CD4-positive, alpha-beta T cell treated with Interleukin-4 for 4 hours (primary cell): ENCODE measurements at places on chromosomes 1 and 21.

- no peak for DNase-seq
These were observed 83.8 kb downstream of the PLPP3 start for GRCh38 chr1:56495538-56495937.

DNA sequence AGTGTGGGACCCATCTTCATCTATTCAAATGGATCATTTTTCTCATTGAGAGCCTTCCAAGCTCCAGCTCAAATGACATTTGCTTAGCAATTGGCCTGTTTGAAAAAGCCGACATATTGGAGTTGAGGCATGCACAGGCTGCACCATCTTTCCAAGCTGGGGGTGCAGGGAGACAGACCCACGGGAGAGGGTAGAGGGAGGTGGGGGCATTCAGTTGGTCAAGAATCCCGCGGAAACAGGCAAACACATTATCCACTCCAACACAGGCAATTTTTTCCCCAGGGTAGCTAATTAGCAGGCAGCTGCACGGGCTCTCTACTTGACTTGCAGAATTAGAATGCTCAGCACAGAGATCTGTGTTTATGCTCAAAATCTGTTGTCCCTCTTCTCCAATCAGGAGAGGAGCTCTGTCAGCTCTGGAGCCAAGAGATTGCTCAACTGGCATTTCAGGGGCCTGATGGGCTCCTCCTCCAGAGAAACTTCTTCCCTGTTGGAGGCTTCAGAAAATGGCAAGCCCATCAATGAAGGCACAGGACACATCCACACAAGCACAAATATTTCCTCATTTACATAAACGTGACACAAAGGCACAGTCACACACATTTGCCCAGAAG lies 267.8 kb downstream of the FOXD2 start:
- no peak for DNase-seq

DNA sequence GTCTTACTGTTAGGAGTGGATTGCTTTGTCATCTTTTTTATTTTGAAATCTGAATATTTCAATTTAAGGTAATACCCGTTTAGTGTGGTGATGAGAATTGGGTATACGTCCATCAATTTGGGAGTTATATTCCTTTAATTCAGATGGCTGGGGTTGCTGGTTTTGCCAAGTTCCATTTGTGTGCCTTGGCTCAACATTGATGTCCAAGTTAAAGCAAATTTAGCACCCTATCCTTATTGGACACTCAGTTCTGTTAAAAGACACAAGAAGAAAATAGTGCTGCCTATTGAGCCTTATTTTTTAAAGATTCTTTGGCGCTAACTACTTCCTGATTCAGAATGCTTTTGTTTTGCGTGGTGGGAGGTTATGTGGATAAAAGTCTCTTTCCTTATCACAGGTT lies 40.6 kb downstream of the CAMTA1 start:
- DNase-seq, result no peak

- DNase-seq, result no peak
These were observed 1.5 kb upstream of the TINAGL1 start for GRCh38 chr1:31574749-31575368.
